ENCODE measurements at places on chromosomes 5 and 9.

DNA sequence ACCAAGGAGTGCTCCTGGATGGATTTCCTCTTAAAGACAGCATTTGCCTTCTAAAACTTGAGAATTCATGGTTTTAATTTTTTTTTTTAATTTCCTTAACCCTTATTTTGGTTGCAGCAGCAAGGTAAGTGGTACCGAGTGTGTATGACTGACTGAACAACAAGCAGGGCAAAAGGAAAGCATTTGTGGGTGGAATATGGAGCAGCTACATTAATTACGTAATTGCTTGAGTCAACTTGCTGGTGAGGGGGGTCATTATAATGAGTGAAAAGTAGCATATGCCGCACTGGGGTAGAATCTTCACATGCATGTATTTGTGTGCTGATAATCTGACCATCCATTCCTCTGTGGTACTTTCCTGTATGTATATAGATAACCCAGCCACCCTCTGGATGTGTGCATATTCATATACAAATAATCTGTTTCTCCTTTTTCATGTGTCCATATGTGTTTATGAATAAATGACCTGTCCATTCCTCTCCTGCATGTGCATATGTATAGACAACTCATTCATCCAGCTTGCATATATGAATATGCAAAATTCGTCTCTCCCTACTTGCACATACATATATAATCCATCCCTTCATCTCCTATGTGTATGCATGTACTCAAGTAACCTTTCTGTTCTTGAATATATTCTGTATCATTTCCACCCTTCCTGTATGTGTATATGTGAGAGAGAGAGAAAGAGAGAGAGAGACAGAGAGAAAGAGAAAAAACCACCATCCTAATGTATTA lies 147.5 kb upstream of the RUSC2 start:
- no peak for DNase-seq

DNA sequence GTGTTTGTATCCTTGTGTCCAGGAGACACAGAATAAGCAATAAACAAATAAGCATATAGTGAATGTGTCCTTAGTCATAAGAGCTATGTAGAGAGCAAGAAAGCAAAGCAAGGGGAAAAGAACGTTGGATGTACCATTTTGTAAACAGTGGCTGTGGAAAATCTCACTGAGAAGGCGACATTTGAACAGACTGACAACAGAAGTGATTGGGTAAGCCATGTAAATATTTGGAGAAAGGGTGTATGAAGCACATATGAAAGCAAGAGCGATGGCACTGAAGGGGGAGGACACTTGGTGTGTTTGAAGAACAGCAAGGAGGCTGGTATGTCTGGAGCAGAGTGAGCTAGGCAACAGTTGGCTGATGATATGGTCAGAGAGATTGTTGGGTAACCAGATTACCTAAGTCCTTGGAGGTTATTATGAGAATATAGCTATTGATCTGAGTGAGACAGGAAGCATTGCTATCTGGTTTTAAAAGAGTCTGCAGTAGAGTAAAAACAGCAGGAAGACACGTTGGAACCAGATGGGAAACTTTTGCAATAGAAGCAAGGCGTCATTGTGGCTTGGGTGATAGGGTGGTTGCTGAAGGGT lies 115.5 kb upstream of the IL7R start:
- DNase-seq, result no peak

- no peak for DNase-seq
These were observed 99.6 kb upstream of the TMEM161B start for GRCh38 chr5:88368201-88368600.

DNA sequence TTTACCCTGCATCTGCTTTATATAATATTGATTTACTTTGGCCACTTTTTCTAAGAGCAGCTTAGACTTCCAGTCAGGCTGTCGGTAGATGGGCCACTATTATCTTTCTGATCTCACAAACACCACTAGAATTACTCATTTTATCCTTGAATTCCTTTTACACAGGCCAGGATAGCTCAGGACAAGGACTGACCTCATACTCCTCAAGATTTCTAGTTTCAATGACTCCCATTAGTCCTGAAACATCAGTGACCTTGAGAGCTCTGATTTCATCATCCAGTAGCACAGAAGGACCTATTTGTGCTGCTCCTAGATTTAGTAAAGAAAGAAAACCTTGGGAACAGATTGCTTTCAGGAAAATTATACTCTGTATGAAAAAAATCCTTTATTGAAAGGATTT lies 727.9 kb upstream of the PTPRD start:
- DNase-seq, result no peak

- no peak for DNase-seq
These were observed 45.2 kb downstream of the FGD3 start for GRCh38 chr9:92992549-92992948.

DNA sequence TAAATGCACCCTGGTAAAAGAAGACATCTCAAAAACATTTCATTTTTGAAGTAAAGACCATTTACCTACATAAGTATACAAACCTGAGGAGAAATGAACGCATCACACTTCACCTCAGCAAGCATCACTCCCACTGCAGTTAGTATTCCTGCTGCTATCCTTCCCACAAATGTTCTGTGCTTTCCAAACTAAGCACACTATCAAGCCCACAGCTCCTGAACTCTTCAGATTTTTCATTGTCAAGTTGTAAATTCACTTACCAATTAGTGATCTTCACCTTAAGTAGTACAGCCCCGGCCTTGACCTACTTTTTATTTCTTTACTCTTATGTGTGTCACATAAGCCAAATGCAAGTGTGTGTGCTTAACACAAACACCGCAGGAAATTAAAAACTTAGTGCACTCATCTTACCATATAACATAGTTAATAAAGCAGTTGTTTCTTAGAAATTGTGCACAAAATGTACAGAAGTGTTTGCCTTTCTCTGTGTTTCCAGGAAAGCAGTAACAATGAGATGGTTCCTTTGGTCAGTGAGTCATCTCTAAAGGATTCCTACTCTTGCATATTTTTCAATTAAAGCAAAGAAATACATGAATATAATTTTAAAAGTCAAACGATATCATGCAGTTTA lies 169.4 kb downstream of the APBA1 start:
- DNase-seq, result no peak

DNA sequence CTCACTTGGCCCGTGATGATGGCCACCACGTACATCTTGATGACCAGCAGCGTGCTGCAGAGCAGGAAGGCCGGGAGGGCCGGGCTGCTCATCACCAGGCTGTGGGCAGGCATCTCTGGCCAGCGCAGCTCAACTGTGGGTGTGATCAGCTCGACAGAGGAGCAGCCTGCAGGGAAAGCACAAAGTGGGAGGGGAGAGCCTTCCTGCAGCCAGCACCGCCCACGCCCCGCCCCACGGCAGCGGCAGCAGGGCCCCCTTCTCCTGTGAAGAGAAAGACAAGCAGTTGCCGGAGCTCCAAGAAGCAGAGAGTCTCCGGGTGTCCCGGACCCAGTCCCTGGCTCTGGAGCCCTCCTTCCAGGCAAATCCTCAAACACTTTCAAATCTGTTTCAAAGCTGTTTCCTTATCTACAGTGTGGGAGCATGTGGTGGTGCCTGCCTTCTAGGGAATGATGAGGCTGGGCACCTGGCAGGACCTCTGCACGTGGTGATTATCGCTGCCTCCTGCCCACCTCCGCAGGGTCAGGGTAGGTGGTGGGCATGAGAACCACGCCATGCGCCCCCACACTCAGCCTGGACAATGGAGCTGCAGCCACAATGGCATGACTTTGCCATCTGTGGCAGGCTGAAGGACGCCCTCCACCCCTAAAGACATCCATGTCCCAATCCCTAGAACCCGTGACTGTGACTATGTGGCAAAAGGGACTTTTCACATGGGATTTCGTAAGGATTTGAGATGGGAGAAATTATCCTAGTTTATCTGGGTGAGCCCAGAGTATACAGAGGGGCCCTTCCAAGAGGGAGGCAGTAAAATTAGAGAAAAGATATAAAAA lies at the start of gene PTGES:
Gene PTGES, minus strand, starts transcription at position 143 of the 830 bp plus-strand sequence. Its CDS starts 30 bp downstream, at position 113.
- no peak for DNase-seq

DNA sequence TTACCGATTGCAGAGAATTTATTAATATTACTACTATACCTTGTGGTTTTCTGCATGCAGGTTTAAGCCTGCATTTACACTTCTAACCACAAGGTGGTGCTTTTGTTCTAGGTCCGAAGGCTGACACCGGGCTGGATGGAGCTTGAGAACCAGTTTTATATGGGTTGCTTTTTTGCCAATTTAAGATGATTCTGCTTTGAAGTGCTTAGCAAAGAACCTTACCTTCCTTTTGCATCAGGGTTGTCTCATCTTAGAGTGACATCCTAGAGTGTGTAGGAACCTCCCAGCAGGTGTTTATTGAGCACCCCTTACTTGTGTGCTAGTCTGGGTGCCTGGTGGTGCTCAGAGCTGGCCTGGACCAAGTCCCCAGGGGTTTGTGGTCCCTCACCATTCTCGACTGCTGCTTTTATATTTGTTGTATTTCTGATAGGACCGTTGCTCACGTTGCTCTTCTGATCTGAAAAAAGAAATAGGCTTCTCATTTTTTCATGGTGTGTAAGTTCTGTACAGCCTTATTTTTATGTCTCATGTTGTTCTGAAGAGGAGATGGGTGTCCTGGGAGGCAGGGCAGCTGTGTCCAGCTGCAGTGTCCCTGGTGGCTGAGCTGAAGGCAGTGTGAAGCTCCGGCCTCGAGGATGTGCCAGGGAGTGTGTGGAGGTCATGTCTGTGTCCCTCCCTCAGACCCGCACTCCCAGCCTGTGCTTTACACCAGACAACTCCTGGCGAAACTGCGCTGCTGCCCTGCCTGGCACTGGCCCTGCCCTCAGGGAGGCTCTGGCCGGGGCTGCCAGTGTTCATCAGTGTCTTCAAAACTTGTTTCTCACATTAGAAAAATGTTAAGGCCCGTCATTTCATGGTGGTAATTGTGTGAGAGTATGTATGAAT lies 54.3 kb downstream of the EHMT1 start:
- DNase-seq, result no peak

- DNase-seq, result no peak
These were observed 11.9 kb upstream of the FER start for GRCh38 chr5:108735790-108736189.

- no peak for DNase-seq
These were observed 521.9 kb downstream of the BNC2 start for GRCh38 chr9:16348531-16348930.

GRCh38 chr5:169554251-169554650 lies 29.3 kb upstream of the SPDL1 start:
- no peak for DNase-seq

GRCh38 chr9:116895961-116896360 lies 208.9 kb downstream of the TRIM32 start:
- DNase-seq, result no peak

GRCh38 chr5:120852222-120852860 lies 388.2 kb downstream of the PRR16 start:
- no peak for DNase-seq

GRCh38 chr9:69145144-69145715 lies 28.8 kb upstream of the TJP2 start:
- no peak for DNase-seq

DNA sequence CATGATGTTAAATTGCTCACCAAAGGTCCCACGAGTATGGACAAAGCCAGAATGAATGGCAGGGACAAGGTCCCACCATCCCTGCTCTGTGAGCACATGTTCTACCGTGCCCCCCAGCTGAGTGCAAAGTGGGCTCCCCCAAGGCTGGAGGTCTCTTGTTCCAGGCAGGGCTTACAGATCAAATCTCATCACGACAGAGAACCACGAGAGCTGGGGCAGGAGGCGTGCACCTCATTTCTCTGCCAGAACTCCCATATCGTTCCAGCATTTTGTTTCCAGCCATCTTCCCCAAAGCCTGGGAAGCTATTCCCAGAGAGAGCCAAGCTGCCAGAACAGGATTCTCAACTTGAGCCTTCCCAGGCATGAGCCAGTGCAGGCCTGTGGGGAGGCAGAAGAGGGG lies 108.5 kb downstream of the ZNF354C start:
- no peak for DNase-seq

GRCh38 chr9:108396611-108397010 lies 459.2 kb downstream of the ACTL7B start:
- DNase-seq, result no peak

DNA sequence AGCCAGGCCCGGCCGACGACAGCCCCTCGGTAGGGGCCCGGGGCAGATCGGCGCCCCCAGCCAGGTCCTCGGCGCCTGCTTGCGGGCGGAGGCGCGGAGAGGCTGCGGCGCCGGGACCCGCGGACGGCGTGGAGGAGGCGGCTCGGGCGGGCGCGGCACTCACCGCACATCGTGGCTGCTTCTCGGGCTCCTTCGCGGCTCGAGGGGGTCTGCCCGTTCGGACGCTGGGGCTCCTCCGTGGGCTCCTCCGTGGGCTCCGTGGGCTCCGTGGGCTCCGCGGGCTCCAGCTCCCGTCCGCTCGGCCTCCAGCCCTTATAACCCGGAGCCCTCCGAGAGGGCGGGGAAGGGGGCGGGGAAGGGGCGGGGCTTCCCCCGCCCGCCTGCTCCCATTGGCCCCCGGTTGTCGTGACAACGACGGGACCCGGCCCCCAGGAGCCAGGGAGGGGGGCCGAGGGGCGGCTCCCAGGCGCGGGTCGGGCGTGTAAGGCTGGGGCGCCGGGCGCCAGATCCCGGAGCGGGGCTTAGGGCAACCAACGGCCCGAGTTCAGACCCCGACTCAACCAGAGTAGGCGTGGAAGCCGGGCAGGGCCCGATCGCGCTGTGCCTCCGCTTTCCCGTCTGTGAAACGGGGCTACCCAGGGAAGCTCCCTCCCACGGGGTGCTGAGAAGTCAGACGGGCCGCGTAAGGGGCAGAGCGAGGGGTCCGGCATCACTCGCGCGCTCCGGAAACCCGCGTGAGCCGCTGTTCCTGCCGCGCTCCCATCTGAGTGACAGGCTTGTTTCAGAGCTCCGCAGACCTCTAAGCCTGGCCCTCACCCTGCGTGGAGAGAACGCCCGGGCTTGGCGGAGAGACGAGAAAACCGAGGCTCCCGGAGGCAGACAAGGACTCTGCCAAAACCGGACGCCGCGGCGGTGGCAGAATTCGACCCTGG lies at the start of gene GFPT2:
Gene GFPT2, minus strand, starts transcription at position 289 of the 932 bp plus-strand sequence. Its CDS starts 119 bp downstream, at position 170.
- no peak for DNase-seq

GRCh38 chr9:113828221-113828620 lies 47.9 kb upstream of the ZNF618 start:
- no peak for DNase-seq

DNA sequence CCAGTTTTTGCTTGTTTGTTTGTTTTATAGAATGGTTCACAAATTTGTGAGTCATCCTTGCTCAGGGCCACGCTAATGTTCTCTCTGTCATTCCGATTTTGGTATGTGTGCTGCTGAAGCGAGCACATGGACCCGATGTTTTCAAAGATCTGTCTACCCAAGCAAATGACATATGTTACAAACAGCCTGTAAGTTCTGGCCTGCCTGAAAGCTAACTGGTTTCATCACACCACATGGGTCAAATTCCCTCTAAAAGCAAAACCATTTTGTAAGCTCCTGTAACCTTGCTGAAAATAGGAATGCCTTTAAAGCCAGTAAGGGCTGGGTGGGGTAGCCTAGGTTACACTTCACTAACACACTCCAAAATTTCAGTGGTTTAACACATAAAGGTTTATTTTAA lies 25.4 kb downstream of the DMRT3 start:
- no peak for DNase-seq

GRCh38 chr5:54357408-54358058 lies 47.2 kb upstream of the ARL15 start:
- DNase-seq, result no peak

DNA sequence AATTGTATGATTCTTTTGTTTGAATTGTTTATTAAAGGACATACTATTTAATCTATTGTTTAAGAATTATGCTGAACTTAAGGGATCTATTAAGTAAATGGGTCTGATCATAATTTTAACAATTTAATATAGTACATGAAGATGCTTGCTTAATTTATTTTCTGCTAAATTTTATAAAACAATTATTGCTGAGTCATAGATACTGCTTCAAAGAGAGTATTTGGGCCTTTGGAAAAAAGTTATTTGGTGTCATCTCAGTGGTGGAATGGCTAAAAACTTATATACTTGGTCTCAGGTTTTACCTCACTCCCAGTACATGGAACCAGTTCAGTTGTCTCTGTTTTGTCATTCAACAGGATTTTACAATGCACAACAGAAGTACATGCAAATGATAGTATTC lies 145.3 kb downstream of the CDH9 start:
- no peak for DNase-seq

Measured in vagina (tissue), 2 donors.